ENCODE measurements at places on chromosomes 11 and 22.

GRCh38 chr11:75667255-75667830 is 1.5 kb downstream of the MAP6 start:
- DNase-seq = no peak

GRCh38 chr11:58796333-58796732 is 48.2 kb downstream of the GLYATL2 start:
- DNase-seq = no peak

GRCh38 chr11:57566905-57567514 is 462 bp downstream of the UBE2L6 start:
- DNase-seq = peak; percentile 25

DNA sequence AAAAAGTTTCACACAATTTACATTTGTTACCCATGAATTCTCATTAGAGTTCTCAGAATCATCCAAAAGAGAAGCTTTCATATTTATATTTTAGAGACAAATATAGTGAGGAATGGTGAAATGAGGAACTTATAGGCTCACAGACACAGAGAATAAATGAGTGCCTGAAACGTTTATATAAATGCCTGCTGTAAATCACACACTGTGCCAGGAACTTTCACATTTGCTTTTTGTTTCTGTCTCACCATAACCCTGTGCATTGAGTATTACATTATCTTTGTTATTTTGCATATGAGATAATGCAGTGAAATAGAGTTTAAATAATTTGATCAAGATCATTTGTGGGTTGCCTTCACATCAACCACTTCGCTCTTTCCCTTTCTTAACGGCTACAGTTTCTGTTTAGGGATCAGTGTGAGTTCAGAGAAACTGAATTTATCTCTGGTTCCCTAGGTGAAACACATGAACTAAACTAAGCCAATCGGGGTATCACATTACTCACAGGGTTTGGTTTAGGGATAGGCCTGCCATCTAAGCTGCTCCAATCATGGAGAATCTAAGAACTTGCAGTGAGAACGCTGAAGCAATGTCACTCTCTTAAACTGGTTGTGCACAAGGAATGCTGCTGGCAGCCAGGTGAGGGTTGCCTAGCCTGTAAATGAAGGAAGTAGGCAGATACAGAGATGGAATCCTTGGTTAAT is 1339.2 kb upstream of the TENM4 start:
- DNase-seq = no peak

DNA sequence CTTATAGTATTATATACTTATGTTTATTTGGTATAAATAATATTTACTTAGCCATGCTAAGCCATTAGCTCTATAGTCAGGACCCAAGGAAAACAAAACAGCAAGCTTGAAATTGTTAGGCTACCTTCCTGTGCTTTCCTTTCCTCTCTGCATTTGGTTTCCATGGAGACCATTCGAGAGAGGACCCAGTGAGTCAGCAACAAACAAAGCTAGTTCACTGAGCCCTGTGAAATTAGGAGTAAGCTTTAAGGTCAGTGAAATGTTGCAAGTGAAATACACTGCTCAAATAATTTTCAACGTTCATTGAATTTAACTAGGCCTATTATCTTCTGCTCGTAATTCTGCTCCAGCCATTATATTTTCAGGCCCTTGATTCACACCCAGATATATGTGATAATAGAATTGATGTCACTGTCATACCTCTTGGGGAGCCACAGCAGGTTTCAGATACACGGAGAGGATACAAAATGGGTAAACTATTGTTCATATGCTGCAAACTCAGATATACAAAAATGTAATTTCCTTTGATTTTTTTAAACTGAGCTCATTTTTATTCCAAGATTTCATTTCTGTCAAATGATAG is 9.1 kb upstream of the OR10D3 start:
- no peak for DNase-seq

DNA sequence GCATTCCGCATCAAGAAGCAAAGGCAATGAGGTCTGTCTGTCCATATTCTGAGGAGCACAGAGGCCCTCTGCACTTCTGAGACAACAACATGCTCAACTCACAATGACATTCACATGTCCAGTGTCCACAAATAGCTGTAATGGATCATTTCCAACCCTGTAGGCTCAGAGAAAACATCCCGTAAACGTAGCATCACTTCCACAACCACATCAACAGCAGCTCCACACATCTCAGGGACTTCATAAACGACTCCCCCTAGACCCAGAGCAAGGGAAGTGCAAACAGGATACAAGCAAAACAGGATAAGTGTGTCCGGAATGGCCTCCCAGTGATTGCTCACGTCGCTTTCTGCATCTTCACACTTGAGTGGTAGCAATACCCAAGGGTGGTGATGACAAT is 100.2 kb downstream of the SYN3 start:
- no peak for DNase-seq

- no peak for DNase-seq
These were observed 36.5 kb downstream of the KIAA0930 start for GRCh38 chr22:45204241-45204640.

DNA sequence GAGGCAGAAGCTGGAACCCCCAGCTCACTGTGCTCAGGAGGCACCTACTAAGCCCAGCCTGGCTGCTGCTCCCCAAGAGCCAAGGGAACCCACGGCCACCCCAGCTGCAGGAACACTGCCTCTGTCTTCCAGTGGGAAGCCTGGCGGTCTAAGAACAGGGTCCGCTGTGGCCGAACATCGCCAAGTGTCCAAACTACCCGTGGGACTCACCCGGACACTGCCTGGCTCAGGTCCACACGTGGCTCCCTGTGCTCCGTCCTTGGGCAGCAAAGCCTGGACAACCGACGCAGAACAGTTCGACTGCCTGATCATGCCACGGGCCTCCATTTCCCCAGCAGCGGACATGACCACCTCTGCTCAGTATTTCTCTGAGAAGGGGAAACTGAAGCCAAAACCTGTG is 747.0 kb downstream of the BRD1 start:
- DNase-seq = no peak

- peak; percentile 62 for DNase-seq
These were observed 79.3 kb downstream of the MICAL2 start for GRCh38 chr11:12189543-12190235.

Measured in CD4-positive, alpha-beta T cell treated with Interleukin-15 for 4 hours (primary cell).